ENCODE measurements at places on chromosomes 16 and 17.

DNA sequence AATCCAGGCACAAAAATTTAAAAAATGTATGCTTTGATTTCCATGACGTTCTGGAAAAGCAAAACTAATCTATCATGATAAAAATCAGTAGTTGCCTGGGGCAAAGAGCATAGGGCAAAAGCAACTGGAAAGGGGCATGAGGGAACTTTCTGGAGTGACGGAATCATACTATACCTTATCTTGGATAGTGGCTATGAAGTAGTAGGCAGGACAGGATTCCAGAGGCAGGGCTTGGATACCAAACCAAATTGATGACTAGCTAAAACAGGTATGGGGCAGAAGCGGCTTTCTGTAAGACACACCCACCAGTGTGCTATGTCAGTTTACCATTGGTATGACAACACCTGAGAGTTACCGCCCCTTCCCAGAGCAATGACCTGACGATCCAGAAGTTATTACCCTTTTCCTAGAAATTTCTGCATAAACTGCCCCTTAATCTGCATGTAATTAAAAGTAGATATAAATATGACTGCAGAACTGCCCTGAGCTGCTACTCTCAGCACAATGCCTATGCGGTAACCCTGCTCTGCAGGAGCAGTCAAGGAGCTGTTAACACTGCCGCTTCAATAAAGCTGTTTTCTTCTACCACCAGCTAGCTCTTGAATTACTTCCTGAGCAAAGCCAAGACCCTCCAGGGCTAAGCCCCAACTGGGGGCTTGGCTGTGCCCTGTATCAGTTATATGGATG lies 56.7 kb downstream of the CFDP1 start:
- no peak for DNase-seq

GRCh38 chr17:2911035-2911754 lies 115.0 kb downstream of the RAP1GAP2 start:
- DNase-seq: no peak

- DNase-seq: peak; percentile 77
These were observed 31.1 kb upstream of the CPNE2 start for GRCh38 chr16:57061084-57061905.

DNA sequence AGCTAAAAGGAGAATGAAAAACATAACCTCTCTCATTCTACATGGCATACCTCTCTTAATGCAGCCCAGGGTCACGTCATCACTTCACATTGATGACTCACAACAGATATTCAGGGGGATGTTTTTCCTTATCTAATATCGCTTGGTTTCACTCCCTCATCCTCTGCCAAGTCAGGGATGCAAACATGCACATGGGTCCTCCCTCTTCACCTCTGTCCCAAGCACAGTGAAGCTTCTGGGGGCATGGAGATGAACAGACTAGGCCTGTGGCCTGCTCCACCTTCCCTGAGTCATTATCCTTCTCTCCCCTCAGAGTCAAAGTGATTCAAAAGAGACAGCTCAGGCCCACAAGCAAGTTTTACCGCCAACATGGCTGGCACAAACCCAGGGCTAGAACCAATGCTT lies 2.3 kb upstream of the MT2A start:
- DNase-seq: no peak

DNA sequence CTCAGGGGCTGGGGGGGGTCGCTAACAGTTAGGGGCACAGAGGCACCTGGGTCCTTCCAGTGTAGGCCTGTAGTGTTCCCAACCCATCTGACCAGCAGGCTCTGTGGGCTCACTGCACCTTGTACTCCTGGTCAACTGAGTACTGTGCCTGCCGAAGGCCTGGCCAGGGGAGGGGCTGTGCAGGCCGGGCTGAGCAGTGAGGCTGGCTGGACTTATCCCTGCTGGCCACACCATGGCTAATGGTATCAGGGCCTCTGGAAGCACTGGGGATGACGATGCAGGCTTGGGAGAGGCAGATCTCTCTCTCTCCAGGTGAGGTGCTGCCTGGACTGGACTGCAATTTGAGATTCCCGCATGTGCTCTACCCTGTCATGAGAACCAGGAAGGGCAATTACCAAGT lies 58.9 kb upstream of the SDK2 start:
- DNase-seq: no peak

DNA sequence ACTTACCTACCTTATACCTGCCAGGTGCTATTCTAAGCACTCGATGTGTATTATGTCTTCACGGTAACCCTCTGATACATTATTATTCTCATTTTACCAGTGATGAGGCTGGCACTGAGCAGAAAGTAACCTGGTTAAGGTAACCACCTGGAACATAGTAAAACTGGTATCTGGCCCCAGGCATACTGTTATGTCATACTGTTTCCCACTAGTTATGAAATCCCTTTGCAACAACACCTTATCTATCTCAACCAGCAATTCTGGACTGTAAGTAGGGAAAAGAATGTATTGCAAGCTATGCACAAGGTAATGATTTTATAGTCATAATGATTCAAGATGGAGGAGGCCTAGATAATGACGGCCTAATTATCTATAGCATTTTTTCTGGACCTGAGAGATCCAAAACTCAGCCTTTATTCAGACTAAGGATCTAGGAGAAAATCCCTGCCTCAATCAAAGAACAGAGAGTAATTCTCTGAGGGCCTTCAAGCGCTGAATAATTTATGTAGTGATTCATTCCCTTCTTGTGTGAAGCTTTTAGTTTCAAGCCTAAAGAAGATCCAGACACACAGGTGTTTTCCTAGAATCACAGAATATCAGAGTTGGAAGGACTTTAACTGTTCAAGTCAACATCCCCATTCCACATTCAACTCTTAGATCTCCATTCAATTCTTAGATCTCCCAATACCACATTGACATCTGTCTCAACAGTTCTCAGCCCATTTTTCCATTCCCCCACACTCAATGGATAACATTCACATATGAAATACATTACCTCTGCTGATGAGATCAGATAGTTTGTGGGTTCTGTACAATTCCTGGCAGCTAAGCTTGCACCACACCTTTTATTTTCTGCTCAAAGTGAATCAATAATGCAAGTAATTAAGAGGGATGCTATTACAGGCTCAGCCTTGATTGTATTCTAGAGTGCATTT lies 14.9 kb upstream of the MMD start:
- DNase-seq: no peak

GRCh38 chr17:28645576-28645939 lies 600 bp upstream of the BLTP2 start:
- no peak for DNase-seq
